ENCODE measurements at places on chromosomes 4 and X.
A peak's percentile ranks its signal among the peaks of the same experiment; 100 is the strongest.

GRCh38 chr4:101801958-101802357 is 11.4 kb downstream of the BANK1 start:
- DNase-seq: no peak

DNA sequence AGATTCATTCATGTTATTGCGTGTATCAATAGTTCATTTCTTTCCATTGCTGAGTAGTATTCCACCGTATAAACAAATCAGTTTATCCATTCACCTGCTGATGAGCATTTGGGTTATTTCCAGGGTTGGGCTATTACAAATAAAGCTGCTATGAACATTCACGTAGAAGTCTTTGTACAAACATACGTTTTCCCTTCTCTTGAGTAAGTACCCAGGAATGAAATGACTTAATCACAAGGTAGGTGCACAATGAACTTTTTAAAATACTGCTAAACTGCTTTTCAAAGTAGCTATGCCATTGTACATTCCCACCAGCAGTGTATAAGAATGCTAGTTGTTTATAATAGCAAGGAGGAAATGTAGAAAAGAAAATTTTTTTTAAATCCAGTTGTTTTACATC is 35.9 kb downstream of the SYTL4 start:
- no peak for DNase-seq

DNA sequence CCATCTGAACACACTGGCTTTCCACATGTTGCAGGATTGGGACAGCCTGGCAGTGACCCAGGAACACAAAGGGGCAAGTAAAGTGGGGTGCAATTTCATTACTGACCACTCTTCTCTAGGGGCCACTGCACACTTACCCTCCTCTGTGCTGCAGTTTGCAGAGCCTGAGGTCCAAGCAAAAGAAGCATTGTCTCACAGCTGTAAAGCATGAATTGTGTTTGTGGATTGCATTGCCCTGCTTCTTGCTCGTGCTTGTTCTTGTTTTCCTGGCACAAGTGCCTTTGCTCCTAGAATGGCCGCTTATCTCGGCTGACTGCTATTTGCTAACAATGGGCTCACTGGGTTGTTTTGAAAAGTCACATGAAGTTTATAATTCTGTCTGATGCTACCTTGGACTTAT is 209.1 kb upstream of the JADE1 start:
- DNase-seq: no peak

- no peak for DNase-seq
Observed at GRCh38 chrX:123172869-123173268, 11.2 kb upstream of the GRIA3 start.

DNA sequence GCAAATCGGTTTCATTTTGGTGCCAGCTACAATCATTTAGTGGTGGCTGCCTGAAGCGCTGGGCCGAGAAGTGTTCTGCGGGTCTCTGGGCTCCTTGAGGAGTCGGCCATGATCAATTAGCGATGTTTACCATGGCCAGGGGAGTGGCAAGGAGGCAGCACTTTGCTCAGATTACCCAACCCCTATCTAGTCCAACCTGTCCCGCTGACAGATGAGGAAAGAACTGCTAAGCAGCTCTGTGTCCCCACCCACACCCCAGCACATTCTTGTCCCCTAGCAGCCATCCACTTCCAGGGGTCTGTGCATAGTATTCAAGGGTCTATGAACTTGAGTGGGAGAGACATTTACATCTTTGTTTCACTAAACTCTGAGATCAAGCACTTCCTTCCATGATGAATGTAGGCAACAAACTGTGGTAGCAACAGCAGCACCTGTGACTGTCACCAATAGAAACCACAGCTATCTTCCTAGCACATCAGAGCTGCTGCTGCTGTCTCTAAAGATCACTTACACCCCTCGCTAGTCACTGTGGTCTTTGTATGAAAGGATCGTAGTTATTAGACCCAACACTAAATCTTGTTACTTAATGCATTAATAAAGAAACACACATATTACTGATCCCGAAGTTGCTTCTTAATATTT is 331.6 kb downstream of the BCOR start:
- DNase-seq: no peak

- no peak for DNase-seq
Observed at GRCh38 chr4:159210975-159211374, 108.1 kb downstream of the RAPGEF2 start.

- no peak for DNase-seq
Observed at GRCh38 chr4:63553123-63553522, 856.1 kb downstream of the TECRL start.

DNA sequence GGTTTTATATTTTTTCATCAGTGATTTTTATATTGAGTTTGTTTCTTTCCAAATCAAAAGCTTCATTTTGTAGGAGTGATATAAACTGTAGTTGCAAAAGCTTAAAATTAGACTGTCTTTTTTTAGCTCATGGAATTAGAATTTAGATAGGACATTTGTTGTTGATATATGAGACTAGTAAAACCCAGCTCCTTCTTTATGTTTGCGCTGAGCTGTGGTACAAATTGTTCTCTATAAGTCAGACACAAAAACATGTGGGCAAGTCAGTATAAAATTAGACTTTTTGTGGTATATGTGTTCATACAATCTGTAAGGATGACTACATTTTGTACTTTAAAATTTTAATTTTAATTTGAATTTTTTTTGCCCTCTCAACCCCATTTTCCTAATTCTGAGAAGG is 18.3 kb downstream of the FHIP1A start:
- DNase-seq: no peak

- no peak for DNase-seq
Observed at GRCh38 chrX:47214435-47215077, 3.9 kb upstream of the CDK16 start.

GRCh38 chr4:128291096-128291495 is 3.5 kb upstream of the PGRMC2 start:
- DNase-seq: no peak

DNA sequence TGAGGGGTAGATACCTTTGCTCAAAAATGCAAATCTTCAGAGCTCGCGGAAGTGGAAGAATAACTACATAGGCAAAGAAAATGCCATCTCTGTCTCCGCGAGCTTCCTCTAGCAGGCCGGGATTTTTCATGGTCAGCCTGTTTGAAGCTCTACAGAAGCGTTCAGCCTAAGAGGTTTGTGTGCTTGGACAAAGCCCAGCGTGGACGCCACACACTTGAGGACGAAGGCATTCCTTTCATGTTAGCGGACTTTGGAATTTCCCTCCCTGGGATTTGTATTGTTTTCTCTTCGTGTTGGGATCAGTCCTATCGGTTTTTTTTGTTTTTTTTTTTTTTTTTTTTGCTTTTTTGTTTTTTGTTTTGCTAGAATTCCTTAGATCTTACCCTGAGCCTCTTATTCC is 53.7 kb downstream of the SMIM31 start:
- DNase-seq: no peak

- no peak for DNase-seq
Observed at GRCh38 chrX:78659955-78660354, 827 bp upstream of the RTL3 start.

DNA sequence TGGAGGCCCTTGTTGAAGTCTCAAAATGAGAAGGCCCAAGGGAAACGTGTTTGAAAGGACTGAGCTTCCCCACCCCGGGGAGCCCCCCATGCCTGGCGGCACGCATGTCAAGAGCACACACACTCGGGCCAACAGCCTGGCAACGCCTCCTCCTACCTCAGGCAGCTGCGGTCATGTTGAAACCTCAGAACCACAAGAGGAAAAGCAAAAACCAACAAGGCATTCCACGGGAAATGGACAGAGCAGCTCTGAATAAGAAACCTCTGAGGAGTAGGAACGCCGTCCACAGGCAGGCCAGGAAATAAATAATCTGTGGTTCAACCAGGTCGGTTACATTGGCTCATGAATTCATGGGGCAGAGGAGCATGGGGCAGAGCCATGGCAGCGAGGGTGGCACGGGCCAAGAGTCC is 95.7 kb upstream of the AFAP1 start:
- no peak for DNase-seq

- DNase-seq: no peak
Observed at GRCh38 chrX:11698702-11699101, 33.0 kb upstream of the ARHGAP6 start.

DNA sequence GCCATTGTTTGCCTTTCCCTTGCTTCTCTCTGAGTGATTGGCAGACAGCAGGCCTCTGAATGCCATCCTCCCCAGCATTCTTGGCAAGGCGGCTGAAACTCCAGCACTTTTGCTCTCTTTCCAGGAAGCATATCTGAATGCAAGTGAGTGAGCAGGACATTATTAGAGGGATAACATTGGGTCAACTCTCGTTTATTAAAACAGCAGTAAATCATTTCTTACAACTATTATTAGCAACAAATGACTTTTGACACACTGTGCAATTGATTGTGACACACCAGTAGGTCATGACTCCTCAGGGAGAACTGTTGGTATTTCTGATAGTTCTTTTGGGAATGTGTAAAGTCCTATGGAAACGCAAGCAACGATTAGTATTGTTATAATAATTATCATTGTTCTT is 103.8 kb downstream of the EFNB1 start:
- no peak for DNase-seq

GRCh38 chr4:74656596-74656995 is 137.7 kb downstream of the BTC start:
- no peak for DNase-seq

GRCh38 chrX:132612821-132613564 is 124.2 kb upstream of the MBNL3 start:
- DNase-seq: no peak

- DNase-seq: no peak
Observed at GRCh38 chr4:26566133-26566532, 17.8 kb upstream of the TBC1D19 start.

- DNase-seq: peak; percentile 7
Observed at GRCh38 chr4:56183344-56183959, 203.8 kb downstream of the AASDH start.

- no peak for DNase-seq
Observed at GRCh38 chrX:131901546-131901945, 121.6 kb upstream of the STK26 start.

- no peak for DNase-seq
Observed at GRCh38 chr4:24137671-24138601, 248.1 kb upstream of the PPARGC1A start.

GRCh38 chrX:44025555-44025954 is 52.4 kb upstream of the NDP start:
- DNase-seq: no peak

GRCh38 chrX:57933321-57933720 is 23.1 kb upstream of the ZXDA start:
- no peak for DNase-seq

DNA sequence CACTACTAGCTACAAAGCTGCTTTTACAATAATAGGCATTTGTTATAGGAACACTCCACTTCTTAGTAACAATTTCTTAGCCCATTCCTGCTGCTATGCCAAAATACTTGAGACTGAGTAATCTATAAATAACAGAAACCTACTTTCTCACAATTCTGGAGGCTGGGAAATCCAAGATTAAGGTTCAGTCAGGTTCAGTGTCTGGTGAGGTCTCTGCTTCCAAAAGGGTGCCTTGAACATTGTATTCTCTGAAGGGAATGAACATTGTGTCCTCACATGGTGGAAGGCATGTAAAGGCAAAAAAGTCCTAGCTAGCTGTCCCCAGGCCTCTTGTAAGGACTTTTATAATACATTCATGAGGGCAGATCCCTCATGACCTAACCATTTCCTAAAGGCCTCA is 7.0 kb downstream of the SLC9B1 start:
- no peak for DNase-seq

DNA sequence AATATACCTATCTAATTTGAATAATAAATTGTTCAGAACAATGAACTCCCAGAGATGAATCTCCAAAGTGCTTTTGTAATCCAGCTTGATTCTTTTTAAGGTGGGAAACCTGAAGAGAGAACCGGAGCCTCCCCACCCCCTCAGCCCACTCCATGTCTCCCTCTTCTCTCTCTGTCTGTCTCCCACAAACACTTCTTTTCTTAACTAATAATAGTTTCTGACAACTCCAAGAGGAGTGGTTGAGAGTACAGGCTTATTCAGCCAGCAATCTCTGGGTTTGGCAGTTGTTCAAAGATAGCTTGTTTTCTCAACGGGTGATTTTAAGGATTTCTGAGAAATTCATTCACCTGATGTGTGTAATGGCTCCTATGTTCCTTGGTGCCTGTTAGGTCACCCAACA is 23.4 kb downstream of the PPP4R3C start:
- DNase-seq: no peak

DNA sequence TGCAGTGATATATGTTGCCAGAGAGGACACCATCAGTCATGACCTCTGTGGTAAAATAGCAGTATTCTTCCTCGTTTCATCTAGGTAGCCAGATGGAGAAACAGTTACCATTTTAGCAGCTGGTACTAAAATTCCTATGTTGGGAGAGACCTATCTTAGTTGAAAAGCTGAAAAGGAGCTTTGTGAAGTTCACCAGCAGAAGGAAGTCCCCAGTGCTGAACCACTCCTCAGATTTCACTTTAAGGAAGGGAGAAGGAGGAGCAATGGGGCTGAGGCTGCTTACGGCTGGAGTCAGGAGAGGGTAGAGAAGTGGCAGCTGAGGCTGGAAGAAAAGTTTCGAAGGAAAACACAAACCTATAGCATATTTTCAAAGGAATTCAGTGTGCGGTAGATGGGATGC is 103.7 kb downstream of the ATXN3L start:
- no peak for DNase-seq

DNA sequence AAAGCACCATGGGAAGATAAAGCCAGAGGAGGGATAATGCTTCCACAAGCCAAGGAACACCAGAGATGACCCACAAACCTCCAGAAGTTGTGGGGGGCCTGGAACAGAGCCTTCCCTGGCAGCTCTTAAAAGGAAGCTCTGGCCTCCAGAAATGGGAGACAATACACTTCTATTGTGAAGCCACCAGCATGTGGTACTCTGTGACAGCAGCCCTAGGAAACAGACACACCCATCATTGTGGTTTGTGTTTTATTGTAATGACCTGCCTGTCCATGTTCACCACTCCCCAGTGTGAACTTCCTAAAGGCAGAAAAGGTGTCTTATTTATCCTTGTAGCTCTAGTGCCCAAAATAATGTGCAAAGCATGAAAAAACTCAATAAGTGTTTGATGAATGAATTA is 264.1 kb upstream of the GATB start:
- no peak for DNase-seq

DNA sequence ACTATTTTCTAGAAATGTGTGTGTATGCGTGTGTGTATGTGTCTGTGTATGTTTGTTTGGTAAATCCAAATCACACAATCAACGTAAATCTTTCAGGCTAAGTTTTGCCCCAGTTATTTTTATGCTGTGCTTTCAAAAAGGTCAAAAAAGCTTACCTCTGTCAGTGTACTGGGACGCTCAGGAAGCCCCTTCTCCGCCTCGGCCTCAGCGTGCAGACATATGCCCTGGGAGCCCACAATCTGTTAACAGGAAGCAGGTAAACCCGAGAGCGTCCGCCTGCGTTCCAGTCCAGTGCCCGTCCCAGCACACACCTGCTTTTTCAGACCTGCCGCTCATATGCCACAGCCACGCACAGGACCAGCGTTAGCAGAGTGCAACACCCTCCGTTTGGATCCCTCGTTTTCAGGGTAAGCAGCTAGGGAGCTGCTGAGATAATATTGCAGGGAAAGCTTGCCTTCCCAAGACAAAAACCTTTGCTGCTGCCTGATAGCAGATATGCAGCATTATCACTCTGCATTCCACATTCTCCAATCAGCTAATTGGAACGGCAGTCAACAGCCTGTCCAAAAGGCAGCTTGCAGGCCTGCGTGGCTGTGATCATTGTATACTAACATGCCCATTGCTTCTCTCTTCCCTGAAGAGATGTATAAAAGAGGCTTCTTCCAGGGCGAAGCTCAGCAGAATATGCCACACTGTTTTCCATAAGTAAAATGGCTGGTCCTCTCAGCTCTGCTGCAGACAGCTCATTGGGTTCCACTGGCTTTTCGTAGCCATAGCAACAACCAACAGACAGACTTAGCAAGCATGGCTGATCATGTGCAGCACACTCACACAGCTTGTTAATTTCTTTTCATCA is at the start of gene SORBS2:
Gene SORBS2 (minus strand): TSS at position 686 of the 856 bp plus-strand sequence. CDS start 121,623 bp downstream, outside the sequence.
- DNase-seq: peak; percentile 56

Measured in GM12878 (cell line).